Activated T-helper 2 cell treated with anti-CD3 and anti-CD28 coated beads, Interferon-gamma antibody, Interleukin-2, Interleukin-4, amounts not matched to agents 10 μg/mL and 5 μg/mL and 100 μg/mL, durations not matched to agents 14 hours and 24 hours and 36 hours (primary cell): ENCODE measurements at places on chromosomes 1 and 21. TPM values are rescaled to one million over a fixed set of nuclear protein-coding genes. Genes with fewer than 3 reads are reported as not detected.

- no peak overlapping the region for H3K27ac ChIP-seq
- no peak for DNase-seq
- H3K27me3 ChIP-seq: no peaks in the 10 kb centered on the region
- no peak overlapping the region for H3K4me3 ChIP-seq
- no peaks in the 10 kb centered on the region for H3K36me3 ChIP-seq
- H3K4me1 ChIP-seq: no peaks in the 10 kb centered on the region
Measured at GRCh38 chr21:36762642-36763041, 63.7 kb downstream of the SIM2 start.

GRCh38 chr1:55894521-55894920, 679.4 kb upstream of the USP24 start:
- H3K27ac ChIP-seq: no peak overlapping the region
- H3K4me3 ChIP-seq: no peak overlapping the region
- DNase-seq: no peak

- no peak overlapping the region for H3K4me3 ChIP-seq
- no peak for DNase-seq
- no peaks in the 10 kb centered on the region for H3K27me3 ChIP-seq
- H3K4me1 ChIP-seq: no peaks in the 10 kb centered on the region
- H3K27ac ChIP-seq: no peak overlapping the region
- H3K36me3 ChIP-seq: no peaks in the 10 kb centered on the region
Measured at GRCh38 chr21:39714331-39714730, 30.7 kb upstream of the IGSF5 start.

GRCh38 chr1:43853161-43853921, 80.3 kb upstream of the ARTN start:
- no peak overlapping the region for H3K27ac ChIP-seq
- H3K4me3 ChIP-seq: no peak overlapping the region
- no peaks in the 10 kb centered on the region for H3K27me3 ChIP-seq
- peaks cover 4% of the 10 kb centered on the region for H3K36me3 ChIP-seq

Gene PRSS38
- not detected in 2 replicates for total RNA-seq

Gene LRRN2
- not detected in 2 replicates for total RNA-seq
